Stimulated activated CD4-positive, alpha-beta T cell treated with anti-CD3 and anti-CD28 coated beads, Interleukin-12 subunit alpha, Interleukin-12 subunit beta, amount 100 ng/mL, for 24 hours (primary cell): ENCODE measurements at places on chromosomes 3 and 15.

DNA sequence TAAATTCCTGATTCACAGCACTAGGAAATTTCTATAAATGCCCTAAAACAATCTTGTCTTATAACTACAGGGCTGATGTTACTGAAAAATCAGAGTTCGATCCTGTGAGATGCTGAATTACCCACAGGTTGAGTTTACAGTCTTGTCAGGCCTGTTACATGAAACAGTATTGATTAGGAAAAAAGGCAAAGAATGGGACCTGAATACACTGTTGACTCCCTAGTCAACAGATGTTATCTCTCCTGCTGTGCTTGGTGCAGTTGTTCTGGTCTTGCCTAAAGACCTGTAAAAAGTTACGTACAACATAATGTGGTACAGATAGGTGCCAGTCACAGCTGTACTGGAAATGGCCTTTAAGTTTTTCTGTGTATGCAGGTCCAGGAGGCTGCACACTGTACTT, 91.4 kb upstream of the ASB14 start:
- no peak for DNase-seq

GRCh38 chr15:80816936-80817335, 37.8 kb downstream of the CEMIP start:
- DNase-seq = no peak

DNA sequence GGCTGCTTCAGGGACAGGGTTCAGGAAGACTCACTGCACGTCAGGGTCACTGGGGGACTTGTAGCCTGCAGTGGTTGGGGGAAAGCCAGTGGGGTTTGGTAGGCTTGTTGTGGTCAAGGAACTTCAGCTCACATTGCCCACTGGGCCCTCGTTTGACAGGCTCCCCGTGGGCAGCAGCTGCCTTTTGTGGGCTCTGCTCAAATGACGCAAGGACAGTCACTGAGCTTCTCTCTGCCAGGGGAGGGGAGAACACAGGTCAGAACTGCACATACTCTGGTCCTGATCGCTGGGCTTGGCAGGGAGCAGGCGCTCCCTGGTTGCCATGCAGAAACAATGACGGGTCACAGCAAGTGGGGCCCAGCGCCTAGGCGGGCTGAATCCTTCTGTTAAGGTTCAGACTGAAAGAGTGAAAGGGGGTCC, 45.5 kb downstream of the FAM174B start:
- DNase-seq = no peak

DNA sequence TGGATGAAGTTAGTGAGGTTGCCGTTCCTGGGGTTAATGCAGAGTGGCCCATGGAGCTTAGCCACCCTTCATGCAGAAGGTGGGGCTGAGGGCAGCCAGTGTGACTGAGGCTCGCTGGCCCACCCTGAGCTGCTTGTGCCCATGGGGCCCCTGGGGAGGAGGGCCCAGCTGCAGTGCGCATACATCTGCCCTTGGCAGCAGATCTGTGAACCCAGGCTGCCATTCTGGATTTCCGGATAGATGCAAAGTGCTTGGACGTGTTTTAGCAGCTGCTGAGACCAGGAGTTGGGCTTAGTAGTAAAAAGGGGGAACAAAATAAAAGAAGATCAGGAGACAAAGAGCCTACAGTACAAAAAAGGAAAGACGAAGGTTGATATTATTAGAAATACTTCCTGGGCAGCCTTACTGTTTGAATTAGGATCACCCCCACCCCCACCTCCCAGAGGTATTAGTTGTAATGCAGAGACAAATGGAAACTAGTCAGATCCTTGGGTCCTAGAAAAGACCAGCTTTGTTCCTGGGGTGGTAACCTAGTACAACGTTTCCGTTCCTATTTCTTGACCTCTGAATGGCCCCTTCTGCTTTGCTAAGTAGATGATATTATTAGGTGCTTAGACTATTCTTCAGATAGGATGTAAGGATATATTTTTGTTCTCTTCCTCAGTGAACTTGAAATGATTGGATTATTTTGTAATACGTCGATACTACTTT, 70.2 kb downstream of the IGF1R start:
- DNase-seq = no peak

- DNase-seq = peak; percentile 91
These were observed 44.2 kb downstream of the RBPMS2 start for GRCh38 chr15:64731012-64731804.

DNA sequence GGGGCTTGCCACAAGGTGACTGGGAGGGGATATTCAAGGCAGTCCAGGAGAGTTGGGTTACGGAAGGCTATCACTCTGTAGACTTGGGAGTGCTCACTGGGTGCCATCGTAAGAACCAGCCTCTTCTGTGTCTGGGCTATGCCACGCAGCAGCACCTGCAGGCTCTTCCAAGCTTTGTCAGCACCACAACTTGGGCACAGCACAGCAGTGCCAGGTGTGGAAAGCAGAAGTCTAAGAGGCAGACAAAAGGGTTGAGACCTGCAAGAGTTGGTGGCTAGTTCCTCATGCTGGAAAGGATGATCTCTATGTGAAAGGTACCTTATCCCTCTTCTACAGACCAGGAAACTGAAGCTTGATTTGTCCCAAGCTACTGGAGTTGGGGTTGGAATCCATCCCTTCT, 15.8 kb downstream of the CX3CR1 start:
- DNase-seq = no peak

GRCh38 chr15:50138391-50138790, 19.4 kb upstream of the ATP8B4 start:
- no peak for DNase-seq

DNA sequence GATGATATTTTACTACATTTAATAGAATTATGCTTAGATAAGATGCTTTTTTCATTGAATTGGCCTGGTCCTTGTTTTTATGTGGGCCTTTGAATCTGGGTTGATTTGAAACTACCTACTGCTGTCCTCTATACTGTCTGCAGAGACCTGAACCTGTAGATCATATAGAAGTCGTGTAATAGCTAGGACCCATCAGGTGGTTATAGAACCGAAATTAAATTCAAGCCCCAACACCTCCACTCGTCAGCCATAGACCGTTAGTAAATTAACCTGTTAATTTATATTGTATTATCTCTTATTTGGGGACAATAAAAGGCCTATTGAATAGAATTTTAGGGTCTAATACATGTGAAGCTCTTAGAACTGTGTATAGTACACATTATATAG, 108.4 kb downstream of the MBNL1 start:
- no peak for DNase-seq

DNA sequence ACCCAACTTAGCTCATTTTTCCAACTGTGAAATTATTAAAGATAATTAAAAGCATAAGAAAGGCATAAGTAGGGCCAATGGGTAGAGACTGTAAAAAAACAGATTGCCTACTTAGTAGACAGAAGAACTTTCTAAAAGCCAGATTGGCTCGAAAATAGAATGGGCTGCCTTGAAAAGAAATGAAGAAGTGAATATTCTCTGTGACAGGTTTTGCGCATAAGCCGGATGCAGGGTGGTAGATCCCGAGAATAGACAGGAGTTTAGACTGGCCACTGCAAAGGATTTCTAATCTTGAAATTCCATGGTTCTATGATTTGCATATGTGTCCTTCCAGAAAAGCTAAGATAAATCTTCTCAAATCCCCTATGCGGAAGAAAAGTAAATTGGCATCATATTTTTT, 173.3 kb upstream of the ICE2 start:
- no peak for DNase-seq

- no peak for DNase-seq
These were observed 72.1 kb upstream of the PLAAT1 start for GRCh38 chr3:193168931-193169330.

DNA sequence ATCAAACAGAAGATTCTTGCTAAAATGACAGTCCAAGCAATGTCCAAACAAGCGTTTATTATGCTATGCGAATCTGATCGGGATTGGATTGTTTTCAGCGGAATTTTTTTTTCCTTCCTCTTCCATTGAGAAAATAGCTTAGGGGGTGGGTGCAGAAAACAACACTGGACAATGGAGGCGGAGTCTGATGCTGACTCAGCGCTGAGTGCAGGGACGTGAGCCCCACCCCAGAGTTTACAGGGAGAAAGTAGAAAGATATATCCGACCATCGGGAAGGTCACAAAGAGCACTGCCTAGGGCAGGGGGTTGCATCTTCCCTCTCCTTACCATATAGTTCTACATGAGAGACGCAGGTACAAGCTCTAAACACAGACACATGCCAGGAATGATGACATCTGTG, 117.0 kb downstream of the FOXP1 start:
- DNase-seq = no peak

DNA sequence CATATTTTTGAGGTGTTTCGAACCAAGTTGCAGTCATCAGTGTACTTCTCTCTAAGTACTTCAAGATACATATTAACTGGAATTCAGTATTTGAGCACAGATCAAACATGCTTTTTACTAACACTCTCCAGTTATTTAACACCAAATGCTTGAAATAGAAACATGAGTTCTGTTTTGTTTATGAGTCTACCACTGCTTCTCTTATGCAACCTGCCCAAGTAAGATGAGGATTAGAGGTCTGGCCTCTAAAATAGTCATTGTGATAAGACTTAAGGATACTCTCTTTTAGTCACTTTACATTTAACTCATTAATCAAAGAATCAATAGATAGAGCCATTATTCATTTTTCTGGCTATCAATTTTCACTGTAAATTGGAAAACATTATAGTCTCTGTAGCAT, 156.2 kb upstream of the THRB start:
- no peak for DNase-seq

DNA sequence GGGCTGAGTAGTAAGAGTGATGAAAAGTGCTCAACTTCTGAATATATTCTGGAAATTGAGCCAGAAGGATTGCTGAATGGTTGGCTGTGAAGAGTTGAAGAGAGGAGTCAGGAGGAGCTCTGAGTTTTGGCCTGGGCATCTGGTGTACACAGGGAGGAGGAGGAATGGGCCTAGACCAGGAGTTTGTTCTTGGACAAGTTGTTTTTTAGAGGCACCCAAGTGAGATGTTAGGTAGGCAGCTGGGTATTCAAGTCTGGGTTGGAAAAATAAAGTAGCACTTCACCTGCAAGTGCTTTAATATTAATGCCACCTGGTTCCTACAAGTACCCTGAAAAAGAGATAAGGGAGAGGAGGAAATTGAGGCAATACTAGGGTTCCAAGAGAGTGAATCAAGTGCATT, 14.7 kb downstream of the BSN start:
- no peak for DNase-seq
